Activated T-cell treated with anti-CD3 and anti-CD28 coated beads, Interleukin-2, amount 50 U/mL, for 48 hours (primary cell): ENCODE measurements at places on chromosomes 2 and 18.

GRCh38 chr2:99858951-99859596, 283.3 kb downstream of the AFF3 start:
- no peak for DNase-seq

DNA sequence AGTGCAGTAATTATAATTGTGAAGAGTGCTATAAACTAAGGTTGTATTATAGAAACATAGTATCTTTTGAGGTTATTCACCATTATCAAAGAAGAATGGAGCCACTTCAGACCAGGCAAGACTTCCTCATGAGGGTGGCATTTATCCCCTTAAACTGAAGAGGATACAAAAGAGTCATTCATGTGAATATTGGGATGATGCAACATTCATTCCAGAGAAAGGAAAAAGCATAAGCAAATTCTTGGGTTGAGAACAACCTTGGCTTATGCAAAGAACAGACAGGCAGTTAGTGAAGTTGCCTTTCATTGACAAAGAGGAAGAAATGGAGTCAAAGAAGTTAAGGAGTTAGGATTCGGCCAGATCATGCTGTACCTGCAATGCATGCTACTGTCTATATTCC, 682.5 kb downstream of the MBD2 start:
- DNase-seq, result no peak

GRCh38 chr2:232235716-232236115, 142.8 kb upstream of the ALPP start:
- no peak for DNase-seq

- no peak for DNase-seq
Measured at GRCh38 chr18:22684268-22684667, 248.9 kb upstream of the RBBP8 start.

- no peak for DNase-seq
Measured at GRCh38 chr18:54726143-54726542, 102.1 kb upstream of the RAB27B start.

DNA sequence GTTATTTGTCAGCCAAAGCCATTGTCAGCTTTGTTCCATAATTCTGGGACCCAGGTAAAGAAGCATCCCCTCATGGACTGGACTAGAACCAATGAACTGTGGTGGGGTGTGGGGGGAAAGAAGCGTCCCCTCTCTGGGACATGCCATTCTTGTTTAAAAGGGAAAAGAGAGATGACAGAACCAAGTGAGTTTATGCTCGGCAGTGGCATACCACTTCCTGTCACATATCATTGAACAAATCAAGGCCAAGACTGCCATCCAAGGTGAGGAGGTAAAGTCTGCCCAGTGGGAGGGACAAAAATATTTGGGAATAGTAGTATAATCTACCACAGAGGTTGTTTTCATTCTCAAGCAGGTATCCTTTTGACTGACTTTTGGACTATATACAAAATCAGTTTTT, 4.7 kb upstream of the GLS start:
- no peak for DNase-seq

GRCh38 chr18:59898609-59899297, 1.0 kb upstream of the PMAIP1 start:
- DNase-seq, result no peak

DNA sequence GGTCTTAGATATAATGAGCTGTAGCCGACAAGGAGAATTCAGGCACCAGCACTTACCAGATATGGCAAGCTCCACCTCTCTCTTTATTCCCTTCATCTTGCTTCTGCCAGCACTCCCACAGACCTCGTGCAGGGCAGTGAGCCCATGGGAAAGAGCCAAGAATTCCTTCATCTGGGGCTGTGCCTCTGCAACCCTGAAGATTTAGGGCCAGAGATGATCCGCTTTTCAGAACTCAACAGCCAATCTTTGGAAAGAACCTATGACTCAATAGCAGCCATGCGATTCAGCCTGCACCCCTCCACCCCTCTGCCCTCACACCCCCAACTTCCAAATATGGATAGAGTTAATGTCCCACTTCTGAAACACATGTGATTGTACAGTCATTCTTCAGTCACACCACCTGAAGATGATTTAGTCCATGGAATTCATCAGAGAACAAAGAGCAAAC, 533.7 kb upstream of the TNP1 start:
- no peak for DNase-seq

GRCh38 chr18:8722946-8723820, 17.8 kb downstream of the MTCL1 start:
- DNase-seq, result no peak

DNA sequence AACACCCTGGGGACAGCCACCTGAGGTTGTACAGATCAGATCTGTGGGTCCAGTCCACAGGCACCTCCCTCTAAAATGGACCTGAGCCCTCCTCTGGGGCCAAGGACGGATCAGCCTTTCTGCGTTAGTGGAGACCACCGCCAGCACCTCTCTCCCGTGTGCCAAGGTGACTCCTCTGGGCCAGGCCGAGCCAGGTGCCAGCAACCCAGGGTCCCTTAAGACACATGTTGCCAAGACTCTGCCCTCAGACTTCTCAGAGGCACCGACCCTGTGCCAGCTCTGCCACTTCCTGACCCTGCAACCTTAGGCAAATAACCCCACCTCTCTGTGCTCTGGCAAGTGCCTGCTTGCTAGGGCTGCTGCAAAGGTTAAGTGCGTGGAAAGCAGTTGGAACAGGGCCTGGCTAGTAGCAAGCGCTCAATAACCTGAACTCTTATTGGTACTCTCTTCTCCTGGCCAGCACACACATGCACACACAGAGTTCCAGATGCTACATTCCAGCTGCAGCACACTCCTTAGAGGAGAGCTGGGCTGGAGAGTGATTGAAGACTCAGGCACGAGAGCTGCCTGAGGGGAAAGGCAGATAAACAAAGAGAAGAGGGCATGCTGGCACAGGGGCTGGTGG, 105.6 kb downstream of the TNS1 start:
- DNase-seq, result no peak

DNA sequence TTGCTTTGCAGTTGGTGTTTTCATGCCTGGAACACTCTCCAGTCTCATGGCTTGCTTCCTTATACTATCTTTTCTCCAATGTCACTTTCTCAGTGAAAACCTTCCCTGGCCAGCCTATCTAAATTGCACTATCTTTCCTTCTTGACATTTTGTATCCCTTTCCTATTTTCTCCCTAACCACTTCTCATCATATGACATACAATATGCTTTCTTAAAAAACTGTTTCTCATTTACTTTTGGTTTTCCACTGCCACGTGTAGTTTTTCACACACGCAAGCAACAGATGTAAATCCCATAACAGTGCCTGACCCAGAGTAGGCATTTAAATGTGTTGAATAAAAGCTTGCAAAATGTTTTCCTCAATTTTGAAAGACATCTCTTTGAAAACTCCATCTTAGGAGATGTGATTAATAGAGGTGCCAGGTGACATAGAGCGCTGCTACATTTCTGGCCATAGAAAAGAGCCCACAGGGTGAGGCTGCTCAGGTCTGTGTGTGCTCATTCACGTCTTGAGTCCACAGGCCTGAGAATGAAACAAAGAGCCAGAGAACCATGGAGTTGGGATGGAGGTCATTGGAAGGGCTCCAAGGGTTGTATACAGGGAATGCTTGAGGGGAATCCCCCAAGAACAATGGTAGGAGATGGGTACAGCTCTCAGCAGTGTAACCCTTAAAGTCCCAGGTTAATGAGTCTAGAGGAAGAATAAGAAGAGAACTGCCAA, 12.7 kb downstream of the ZNF24 start:
- DNase-seq, result no peak

DNA sequence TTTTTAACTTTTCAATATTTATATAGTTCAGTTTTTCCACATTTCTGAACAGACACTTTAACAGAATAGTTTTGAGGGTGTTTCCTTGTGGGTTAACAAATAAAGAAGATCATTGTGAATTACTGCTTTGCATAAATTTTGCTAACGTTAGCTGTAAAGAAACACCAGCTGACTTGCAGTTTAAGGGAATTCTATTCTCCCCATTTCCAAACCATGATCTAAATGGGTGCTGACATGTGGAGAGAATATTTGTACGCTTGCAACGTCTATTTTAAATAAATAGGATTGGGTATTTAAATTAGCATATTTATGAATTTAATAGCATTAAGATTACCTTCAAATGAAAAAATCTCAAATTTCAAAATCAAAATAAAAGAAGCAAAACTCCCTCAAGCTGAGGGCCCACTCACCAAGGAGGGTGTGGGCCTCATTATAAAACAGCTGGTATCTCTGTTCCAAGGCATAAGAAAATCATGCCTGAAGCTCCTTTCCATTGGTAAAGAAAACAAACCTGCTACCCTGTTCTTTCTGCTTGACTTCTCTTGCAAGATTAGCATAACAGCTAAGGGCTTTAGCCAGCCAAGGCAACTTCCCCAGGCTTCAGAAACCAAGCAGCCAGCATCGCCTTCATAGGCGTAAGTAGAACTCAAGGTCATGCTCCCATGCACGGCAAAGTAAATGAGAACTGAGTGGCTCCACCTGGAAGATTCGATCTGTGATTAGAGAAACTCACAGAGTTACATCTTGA, 3.2 kb downstream of the MRO start:
- DNase-seq, result no peak

DNA sequence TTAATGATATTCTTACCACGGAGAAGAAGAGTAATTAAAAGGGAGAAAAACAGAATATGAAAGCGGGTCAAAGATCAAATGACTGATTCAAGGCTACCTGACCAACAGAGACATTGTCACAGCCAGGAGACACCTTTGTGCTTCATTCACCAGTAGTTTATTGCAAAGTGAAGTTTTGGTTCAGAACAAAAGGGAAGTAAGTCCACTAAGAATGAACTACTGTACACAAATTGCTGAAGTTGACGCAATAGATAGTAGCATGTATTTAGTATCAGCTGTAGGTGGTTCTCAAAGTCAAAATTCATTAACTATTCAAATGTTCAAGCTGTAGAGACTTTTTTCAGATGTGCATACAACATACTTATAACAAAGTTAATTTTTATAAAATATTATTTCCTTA, 64.7 kb upstream of the COX7A2L start:
- no peak for DNase-seq

DNA sequence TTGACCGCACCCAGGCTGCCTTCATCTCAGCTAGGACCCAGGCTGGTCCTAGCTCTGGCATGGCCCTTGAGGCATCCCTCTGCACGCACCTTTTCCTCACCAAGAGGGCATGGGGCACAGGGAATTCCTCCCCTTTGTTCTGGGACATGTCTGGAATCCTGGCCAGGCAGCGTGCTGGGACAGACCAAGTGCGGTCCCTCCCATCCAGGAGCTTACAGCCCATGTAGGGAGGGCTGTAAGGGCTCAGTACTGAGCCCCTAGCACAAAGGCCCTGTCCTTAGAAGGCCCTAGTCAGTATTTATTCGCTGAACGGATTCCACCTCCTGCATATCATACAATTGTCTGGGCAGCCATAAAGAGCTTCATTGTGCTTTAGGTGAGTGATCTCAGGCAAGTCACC, 3.0 kb downstream of the TMEM37 start:
- no peak for DNase-seq

DNA sequence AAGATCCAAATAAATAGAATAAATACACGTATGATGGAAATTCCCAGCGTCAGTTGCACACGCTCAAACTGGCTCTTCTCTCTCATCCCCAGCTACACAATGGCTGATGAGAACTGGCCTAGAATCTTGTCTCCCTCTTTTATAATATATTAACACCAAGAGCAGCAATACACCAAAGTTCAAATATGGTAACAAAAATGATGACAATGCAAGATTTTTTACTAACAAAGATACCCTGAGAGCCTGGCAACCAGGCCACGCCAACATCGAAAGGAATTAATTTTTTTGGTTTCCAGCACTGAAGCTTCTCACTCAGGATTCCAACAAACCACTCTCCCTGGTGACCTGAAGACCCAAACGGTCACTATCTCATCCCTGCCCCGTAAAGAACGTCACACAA, 302.7 kb upstream of the ID2 start:
- no peak for DNase-seq

DNA sequence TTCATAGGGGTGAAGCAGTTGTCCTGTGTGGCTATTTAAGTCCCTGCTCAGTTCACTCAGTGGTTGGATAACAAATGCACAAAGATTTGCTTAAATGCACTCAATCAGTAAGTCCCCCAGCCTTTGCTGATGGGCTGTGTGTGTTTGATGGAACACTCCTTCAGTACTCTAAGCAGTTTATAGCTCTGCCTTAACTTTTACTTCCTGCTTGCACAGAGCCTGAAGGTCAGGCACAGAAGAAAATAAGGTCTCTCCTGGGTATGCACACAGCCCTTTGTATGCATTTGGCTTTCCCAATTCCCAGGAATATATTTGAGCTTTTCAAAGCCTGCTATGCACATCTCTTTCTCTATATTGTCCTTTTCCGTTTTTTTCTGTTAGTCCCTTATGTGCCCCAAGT, 208.7 kb upstream of the STK17B start:
- no peak for DNase-seq

DNA sequence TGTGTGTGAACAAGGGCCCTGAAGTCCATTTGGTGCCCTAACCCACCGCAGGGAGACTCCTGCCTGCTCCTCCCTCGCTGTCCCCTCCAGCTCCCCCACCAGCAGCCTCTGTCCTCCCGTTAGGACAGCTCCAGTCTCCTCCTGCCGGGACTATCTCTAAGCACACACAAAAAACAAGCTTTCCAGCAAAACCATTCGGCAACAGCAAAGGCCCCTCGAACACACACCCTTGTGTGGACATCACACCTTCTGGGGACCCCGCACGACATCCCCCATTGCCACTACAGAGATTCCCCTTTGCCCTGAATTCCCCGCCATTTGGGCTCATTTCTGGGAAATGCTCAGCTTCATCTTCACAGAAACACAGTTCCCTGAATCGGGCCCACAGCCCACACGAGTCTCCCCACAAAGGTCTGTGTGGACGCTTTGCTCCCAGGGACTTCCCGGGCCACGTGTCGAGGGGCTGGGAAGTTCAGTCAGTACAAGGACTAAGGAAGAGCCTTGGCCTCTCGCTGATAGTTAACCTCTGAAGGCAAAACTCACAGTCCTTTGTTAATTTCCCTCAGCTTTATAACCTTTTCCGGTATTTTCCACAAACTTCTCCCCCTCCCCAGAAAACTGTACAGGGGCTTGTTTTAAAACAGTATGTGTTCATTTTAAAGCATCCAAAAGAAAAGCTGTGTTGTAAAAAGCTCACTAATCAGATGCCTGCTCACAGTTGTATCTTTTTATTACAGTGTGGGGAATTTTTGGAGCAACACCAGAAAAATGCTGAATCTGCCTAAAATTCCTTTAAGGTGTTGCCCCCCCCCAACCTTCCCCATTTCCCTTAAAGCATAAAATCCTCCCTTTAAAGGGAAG, 25.9 kb downstream of the SMAD7 start:
- DNase-seq, result peak; percentile 62
